T-helper 1 cell treated with Interleukin-12 subunit alpha and Interleukin-12 subunit beta and Interleukin-4 antibody, amounts not matched to agents 30 ng/mL and 1 ng/mL, for 36 hours (primary cell): ENCODE measurements at places on chromosomes 2 and 18. TPM values are rescaled to one million over a fixed set of nuclear protein-coding genes. Genes with fewer than 3 reads are reported as not detected.

The AMER3 gene
- total RNA-seq, result not detected in 2 replicates

The NEB gene
- total RNA-seq, result 0.12 and 0.42 TPM in 2 replicates

The SP9 gene
- not detected in 2 replicates for total RNA-seq

The ANO7 gene
- 0.46 and 0.61 TPM in 2 replicates for total RNA-seq

The FAM161A gene
- 2.3 and 2.5 TPM in 2 replicates for total RNA-seq

The TRPM8 gene
- not detected in 2 replicates for total RNA-seq

The EMX1 gene
- total RNA-seq, result not detected in 2 replicates

The TMEM17 gene
- not detected in 2 replicates for total RNA-seq

The GMCL1 gene
- total RNA-seq, result 26.6 and 30.4 TPM in 2 replicates

The LINC00305 gene
- total RNA-seq, result not detected in 2 replicates

The C2orf72 gene
- total RNA-seq, result 0.10 TPM in 1 of 2 replicates, not detected in the other

The ANKRD23 gene
- 14.2 and 18.4 TPM in 2 replicates for total RNA-seq

The IL18RAP gene
- total RNA-seq, result 40.3 and 43.4 TPM in 2 replicates

The ANKRD30BL gene
- not detected in 2 replicates for total RNA-seq

The LTBP1 gene
- total RNA-seq, result 0.05 and 0.15 TPM in 2 replicates

The CFAP65 gene
- total RNA-seq, result not detected in 2 replicates

The TTN gene
- 9.7 and 10.7 TPM in 2 replicates for total RNA-seq
